Stimulated activated CD4-positive, alpha-beta T cell treated with anti-CD3 and anti-CD28 coated beads, Interleukin-1b, Interleukin-23, amount 100 ng/mL, for 4 hours (primary cell): ENCODE measurements at places on chromosomes 4 and X.

- DNase-seq: no peak
Measured at GRCh38 chr4:156803056-156803455, 168.5 kb downstream of the PDGFC start.

DNA sequence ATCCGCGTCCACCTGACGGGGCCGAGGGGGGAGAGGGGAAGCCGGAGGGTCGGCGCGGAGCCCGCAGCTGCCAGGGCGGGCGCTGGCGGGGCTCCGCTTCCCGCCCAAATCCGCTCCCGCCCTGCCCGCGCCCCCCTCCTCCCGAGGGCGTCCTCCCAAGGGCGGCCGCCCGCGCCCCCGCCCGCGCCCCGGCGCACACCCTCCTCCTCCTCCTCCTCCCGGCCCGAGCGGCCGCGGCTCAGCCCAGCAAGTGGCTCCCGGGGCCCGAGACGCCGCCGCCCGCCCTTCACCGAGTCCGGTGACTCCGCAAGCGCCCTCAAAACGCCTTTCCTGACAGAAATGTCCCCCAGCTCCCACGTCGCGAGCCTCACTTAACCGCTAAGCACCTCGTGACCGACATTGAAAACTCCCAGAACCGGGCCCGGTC is 487 bp downstream of the HMGB2 start:
- peak; percentile 30 for DNase-seq

- no peak for DNase-seq
Measured at GRCh38 chrX:15790769-15791290, 546 bp downstream of the ZRSR2 start.

GRCh38 chrX:48466696-48467095 is 3.4 kb downstream of the SLC38A5 start:
- DNase-seq: peak; percentile 24

DNA sequence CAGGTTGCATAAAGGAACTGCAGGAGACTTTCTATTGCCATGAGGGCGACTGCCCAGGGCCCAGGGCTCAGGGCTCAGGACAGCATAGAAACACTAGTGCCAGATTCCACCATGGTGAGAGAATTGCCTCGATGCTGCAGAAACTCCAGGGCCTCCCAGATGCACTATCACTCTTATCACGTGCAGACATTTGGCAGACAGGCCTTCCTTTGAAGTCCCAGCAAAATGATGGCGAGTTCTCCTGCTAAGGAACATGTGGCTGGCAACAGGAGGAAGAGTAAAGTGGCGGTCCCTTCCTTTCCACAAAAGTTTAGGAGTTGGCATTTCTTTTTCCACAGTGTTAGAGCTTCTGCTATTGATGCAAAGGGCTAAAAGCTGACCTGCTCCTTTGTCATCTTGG is 214.0 kb upstream of the LNX1 start:
- no peak for DNase-seq

DNA sequence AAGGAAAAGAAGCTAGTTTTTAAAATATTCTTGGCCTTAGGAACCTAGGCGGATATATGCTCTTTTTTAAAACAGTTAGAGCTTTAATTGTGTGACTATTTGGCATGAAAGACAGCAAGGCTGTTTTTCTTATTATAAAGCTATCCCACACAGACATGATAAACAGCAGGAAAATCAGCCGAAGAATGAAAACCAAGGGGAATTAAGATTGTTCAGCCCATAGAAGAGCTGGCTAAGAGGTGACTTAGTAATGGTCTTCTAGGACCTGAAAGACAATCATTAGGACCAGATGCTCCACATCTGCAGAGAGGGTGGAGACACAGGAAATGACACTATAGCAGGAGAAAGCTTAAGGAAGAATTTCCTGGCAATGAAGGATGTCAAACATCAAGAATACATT is 171.4 kb upstream of the NRK start:
- DNase-seq: no peak

GRCh38 chrX:101223226-101223625 is 3.6 kb downstream of the DRP2 start:
- no peak for DNase-seq

- peak; percentile 15 for DNase-seq
Measured at GRCh38 chrX:3638280-3638873, 75.1 kb downstream of the PRKX start.

- peak; percentile 5 for DNase-seq
Measured at GRCh38 chrX:17046478-17047097, 100.1 kb downstream of the REPS2 start.

DNA sequence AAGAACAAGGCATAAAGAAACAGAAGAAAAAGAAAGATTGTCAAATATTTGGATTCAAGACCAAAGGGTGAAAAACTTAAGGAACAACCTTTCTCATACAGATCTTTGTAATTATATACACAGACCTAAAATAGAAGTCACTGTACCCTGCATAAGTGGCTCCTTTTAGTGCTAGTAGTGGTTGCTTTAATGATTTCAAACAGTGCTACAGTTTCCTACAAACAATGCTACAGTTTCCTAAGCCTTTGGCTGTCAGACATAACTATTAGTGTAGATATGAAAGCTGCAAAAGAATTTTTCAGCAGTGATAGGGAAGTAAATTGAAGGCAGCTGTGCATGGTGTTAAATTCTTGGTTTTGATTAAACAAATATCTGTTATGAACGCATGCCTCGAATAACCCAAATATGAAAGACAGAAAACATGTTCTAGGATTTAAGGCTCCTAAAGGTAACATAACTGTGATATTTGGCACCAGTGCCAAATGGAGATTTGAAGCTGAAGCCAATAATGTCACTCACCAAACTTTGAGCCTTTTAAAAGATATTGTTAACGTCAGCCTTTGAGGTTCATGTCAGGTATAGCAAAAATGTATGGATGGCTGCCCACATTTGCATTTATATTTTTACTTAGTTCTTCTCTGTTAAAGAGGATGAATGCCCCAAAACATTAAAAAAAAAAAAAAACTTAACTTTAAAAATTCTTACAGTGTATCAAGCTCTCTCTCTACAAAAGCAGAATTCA is 36.6 kb downstream of the SMARCAD1 start:
- no peak for DNase-seq
